ENCODE measurements at places on chromosomes 13 and 19.

GRCh38 chr13:46178821-46179220 lies 3.2 kb downstream of the LCP1 start:
- DNase-seq = no peak

- DNase-seq = no peak
These were observed 2.3 kb upstream of the COMP start for GRCh38 chr19:18793144-18794028.

- no peak for DNase-seq
These were observed 44.8 kb downstream of the ANKRD10 start for GRCh38 chr13:110869805-110870706.

- no peak for DNase-seq
These were observed 1.2 kb upstream of the TMEM59L start for GRCh38 chr19:18611327-18612050.

DNA sequence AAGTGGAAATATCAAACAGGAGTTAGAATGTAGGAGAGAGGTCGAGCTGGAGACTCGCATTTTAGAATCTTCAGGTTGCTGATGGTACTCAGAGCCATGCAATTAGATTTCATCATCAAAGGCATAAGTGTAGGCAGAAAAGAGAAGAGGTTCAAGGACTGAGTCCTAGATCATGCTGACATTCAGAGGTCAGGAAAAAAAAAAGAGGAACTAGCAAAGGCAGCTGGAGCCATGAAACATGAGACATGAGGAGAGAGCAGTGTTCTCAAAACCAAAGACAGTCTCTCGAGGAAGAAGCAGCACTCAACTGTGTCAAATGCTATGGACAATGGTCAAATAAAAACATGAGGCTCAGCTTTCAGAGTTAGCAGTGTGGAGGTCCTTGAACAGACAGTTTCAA lies 12.4 kb upstream of the TPP2 start:
- no peak for DNase-seq

DNA sequence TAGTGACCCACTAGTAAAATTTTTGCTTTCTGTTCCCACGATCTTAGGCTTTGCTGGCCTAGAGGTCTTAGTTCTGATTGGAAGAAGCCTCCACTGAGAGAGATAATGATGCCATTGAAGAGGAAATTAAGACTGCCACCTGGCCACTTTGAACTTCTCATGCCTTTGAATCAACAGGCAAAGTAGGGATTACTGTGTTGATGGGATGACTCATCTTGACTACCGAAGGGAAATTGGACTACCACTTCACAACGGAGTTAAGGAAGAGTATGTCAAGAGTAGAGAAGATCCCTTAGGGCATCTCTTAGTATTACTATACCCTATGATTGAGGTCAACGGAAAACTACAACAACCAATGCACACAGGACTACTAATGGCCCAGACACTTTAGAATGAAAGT lies 12.7 kb upstream of the FREM2 start:
- DNase-seq = no peak

DNA sequence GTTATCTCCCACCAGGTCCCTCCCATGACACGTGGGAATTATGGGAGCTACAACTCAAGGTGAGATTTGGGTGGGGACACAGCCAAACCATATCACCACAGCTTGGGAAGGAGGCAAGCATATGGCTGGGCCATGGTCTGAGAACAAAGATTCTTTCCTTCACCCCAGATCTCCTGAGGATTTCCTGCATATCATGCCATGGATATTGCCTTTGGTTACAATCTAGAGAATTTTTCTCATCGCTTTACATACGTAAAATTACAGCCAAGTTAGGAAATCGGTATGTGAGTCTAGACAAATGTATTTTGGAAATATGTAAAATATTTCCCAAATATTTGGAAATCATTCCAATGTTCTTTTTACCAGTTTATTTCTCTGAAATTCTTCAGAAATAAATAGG lies 398.3 kb downstream of the RFC3 start:
- no peak for DNase-seq

DNA sequence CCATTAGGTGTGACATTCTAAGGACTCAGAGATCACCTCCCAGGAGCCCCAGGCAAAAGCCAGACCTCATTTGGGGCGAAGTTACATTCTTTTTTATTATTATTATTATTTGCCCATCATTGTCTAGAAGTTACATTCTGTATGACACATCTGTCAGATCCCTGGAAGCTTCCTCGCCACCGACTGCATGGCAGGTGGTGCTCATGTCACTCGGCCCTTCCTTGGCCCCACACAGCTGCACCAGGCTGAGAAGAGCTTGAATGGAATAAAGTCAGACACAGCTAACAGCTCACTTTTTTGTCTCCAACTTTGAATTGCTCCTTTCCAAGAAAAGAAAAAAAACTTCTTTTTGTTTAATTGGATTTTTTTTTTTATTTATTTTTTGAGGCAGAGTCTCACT lies 41.4 kb upstream of the LDLR start:
- no peak for DNase-seq

DNA sequence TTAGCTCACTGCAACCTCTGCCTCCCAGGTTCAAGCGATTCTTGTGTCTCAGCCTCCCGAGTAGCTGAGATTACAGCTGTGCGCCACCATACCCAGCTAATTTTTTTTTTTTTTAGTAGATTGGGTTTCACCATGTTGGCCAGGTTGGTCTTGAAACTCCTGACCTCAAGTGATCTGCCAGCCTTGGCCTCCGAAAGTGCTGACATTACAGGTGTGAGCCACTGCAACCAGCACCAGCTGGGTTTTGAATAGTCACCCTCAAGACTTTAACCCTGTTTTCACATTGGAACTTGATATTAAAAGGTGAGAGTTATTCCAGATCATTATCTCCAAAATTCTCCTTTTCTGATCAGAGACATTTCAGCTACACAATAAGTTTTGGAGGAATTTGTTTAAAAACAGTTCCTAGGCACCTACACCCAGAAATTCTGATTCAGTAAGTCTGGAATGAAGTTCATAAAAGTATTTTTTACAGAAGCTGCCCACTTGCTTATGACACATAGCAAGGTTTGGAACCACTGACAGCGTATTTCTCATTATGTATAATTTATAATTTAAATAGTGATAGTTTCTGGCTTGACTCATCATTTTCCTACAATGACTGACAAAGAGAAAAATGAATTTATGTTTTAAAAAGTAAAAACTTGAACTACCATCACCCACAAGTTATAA lies 417.3 kb downstream of the DIAPH3 start:
- no peak for DNase-seq

DNA sequence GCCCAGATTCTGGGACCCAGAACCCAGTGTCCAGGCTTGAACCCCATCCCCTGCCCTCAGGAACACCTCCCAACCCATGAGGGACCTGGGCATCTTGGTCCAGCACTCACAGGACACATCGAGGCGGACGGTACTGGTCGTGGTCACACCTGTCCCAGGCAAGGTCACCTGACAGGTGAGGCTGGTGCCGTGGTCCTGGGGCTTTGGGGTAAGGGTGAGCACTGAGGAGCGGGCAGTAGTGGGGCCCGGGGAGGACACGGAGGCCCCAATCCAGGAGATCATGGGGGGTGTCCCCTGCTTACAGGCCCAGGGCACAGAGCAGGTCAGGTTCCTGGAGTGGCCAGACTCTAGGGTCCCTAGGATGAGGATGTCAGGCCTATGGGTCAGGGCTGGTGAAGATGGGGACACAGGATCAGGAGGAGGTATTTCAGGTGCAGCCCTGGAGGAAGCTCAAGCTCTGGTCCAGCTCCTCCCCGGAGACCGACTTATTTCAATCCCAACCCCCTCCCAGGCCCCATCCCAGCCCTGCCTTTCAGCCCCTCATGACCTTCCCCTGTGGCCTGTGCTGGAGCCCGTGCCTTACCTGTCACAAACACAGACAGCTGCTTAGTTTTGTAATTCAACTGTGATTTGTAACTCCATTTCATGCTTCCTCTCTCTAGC lies 772 bp downstream of the SIGLEC8 start:
- DNase-seq = no peak

DNA sequence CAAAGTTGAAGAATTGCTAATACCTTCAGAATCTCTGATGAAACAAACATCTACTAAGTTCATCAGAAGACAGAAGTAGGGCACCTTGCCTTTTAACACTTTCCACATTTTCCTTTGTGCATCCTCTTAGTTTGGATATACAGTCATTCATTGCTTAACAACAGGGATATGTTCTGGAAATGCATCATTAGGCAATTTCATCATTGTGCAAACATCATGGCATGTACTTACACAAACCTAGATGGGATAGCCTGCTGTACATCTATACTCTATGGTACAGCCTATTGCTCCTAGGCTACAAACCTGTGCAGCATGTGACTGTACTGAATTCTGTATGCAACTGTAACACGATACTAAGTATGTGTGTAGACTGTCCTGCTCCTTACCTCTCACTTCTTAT lies 169.8 kb downstream of the SUCLA2 start:
- no peak for DNase-seq

DNA sequence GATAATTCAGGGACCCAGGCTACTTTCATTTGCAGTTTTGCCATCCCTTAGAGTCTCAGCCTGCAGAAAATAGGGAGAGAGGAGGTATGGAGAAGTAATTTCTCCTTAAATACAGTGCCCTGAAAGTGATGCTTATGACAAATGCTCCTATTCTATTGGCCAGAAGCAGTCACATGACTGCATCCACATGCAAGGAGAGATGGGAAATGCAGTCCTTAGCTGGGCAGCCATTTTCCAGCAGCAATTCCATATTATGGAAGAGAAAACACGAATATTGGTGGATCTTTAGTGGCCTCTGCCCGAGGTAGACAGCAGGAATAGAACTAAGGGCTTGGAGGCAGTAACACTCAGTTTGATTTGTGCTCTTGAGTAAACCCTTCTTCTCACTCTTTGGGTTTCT lies 39.4 kb downstream of the VAV1 start:
- DNase-seq = no peak

DNA sequence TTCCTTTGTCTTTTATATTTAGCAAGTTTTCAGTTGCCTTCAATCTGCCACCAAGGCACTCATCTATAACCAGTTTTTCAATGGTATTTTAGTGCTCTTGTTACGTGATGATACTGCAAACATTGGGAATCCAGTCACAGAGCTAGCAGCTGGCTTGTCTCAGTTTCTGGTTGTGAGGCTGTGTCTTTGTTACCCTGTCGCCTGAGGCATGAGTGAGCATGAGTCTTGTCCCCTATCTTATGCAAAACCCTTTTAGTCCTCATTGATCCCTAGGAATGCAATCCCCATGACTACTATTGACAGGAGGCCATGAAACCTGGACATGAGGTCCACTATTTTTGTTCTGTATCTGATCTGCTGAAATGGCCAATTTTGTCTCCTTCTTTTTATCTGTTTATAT lies 391.0 kb downstream of the LMO7 start:
- DNase-seq = no peak

GRCh38 chr19:8688930-8689329 lies 9.7 kb downstream of the ACTL9 start:
- no peak for DNase-seq

- no peak for DNase-seq
These were observed 229.8 kb downstream of the KLF5 start for GRCh38 chr13:73288596-73288995.

DNA sequence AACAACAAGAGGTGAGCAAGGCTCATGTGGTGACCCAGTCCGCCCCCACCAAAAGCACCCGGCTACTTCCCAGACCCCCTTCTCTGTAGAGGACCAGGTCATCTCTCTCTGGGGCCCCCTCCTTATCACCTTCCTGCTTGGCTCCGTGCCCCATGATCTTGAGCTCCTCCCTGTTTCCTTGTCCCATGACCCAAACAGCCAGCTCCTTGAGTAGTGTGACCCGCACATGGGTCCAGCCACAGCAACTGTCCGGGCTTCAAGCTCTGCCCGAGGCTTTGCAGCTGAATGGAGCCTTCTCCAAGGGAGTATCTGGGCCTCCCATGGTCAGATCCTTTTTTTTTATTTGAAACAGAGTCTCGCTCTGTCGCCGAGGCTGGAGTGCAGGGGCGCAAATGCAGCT lies 61.8 kb downstream of the MYO9B start:
- no peak for DNase-seq

- DNase-seq = no peak
These were observed 166.6 kb downstream of the RAP2A start for GRCh38 chr13:97600458-97601075.

DNA sequence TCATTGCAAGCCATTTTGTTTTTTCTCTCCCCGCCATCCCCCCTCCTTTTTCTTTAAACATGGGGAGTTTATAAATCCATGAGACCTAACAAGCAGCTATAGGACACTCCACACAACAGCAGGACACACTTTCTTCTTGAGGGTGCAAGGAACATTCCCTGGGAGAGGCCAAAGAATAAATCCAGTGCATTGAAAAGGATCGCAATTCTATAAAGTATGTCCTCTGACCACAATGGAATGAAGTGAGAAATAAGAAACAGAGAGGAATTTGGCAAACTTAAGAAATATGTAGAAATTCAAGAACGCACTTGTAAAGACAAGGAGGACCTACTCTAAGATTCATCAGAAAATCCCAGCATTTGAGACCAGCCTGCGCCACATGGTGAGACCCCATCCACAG lies 11.9 kb downstream of the KLF2 start:
- no peak for DNase-seq

- no peak for DNase-seq
These were observed 8.1 kb downstream of the MCF2L start for GRCh38 chr13:112977091-112977490.

GRCh38 chr19:15452111-15453047 lies 2.6 kb upstream of the WIZ start:
- DNase-seq = peak; percentile 16

DNA sequence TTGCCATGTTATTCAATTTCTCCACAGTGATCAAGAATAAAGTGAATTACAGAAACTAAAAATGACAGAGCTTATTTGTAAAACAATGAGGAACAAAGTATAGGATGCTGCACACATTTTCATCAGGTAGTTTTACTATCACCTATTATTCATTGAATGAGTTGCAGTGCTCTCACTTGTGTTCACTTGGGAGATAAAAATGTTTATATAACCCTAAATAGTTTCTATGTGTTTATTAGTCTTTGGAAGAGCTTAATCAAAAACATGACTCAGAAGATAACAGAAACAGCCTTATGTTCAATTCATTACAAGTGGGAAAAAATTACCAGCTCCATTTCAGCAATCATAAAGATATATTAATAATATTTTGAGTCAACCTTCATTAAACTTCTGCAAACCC lies 796.2 kb downstream of the SLITRK1 start:
- no peak for DNase-seq

- DNase-seq = no peak
These were observed 64.7 kb downstream of the ZNF823 start for GRCh38 chr19:11674067-11674492.
